Liver (tissue), 10 donors: ENCODE measurements at places on chromosomes 7 and 10. TPM values are rescaled to one million over a fixed set of nuclear protein-coding genes. Genes with fewer than 3 reads are reported as not detected.

DNA sequence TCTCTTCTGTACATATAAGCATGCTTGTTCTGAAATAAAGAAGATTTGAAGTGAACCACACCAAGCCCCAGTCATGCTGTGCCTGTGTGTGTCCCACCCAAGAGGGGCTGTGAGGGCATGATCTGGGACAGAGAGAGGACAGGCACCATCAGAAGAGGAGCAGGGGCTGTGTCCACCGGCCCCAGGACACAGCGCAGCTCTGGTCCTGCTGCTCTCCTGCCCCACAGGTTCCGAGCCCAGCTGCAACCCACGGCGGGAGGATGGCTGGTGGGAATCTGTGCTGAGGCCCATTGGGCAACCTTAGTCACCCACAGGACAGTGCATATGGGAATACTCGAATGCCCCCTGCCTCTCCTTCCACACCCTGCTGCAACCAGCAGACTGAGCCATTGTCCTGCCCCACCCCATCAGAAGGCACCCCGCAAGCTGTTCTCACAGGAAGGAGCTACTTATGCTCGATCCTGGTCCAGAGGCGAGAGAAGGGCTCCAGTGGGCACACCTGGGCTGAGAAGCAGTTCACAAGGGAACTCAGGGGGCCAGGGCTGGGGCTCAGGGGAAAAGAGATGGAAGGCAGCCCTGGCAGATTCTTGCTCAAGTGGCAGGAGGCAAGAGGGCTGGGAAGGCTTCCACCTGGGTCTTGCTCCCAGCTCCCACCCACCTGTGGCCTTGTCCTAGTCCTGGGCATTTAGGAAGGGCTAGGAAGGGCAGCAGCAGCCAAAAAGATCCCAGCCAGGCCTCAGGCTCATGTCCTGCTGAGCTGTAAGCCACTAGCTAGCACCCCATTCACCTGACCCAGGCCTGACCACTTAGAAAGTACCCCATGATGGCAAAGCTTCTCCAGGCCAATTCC, 31.9 kb downstream of the LDB3 start:
- H3K27me3 ChIP-seq, result no peaks in the 10 kb centered on the region
- no peak overlapping the region for H3K27ac ChIP-seq
- no peaks in the 10 kb centered on the region for H3K4me1 ChIP-seq
- no peak overlapping the region for H3K4me3 ChIP-seq

The UTF1 gene
- not detected for total RNA-seq

DNA sequence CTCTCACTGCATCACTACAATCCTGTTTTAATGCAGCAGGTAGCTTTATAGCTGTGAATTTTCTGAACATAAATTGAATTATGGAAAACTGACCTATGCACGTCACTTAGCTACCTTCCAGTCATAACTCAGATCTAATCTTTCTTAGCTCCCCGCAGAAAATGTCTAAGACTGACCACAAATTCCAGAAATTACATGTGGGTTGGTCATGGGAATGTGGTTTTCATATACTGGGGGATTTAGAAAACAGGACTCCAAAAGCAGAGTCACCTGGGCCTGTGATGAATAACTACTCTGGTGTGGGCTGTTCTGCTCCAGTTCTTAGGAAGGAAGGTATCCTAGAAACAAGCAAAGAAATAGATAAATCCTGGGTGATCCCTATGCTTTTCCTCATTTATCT, 178.4 kb upstream of the LRRTM3 start:
- no peak for DNase-seq
- no peak overlapping the region for H3K4me3 ChIP-seq
- H3K4me1 ChIP-seq, result no peaks in the 10 kb centered on the region
- H3K27ac ChIP-seq, result no peak overlapping the region
- no peaks in the 10 kb centered on the region for H3K27me3 ChIP-seq

The GALNT17 gene
- 0.42 TPM for total RNA-seq

The HHEX gene
- total RNA-seq, result 16.2 TPM

The CTBP2 gene
- 6.9 TPM for total RNA-seq

- H3K27me3 ChIP-seq, result no peaks in the 10 kb centered on the region
- H3K36me3 ChIP-seq, result no peaks in the 10 kb centered on the region
- DNase-seq, result no peak
- H3K27ac ChIP-seq, result no peak overlapping the region
- H3K4me3 ChIP-seq, result no peak overlapping the region
Measured at GRCh38 chr10:26844396-26844975, 16.3 kb downstream of the ABI1 start.

DNA sequence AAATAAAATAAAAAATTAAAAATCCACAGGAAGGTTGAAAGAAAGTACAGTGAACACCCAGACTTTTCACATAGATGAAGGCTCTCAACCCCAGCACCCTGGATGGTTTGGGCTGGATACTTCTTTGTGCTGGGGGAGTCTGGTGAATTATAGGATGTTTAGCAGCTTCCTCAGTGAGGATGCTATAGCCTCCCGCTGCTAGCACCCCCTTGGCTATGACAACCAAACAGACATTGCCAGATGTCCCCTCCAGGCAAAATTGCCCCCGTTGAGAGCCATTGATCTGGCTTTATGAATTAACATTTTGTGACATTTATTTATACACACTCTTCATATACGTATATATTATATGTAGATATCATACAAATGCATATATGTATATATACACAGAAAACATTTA, 21.6 kb downstream of the SMKR1 start:
- no peaks in the 10 kb centered on the region for H3K27me3 ChIP-seq
- H3K4me3 ChIP-seq, result no peak overlapping the region
- H3K36me3 ChIP-seq, result no peaks in the 10 kb centered on the region

DNA sequence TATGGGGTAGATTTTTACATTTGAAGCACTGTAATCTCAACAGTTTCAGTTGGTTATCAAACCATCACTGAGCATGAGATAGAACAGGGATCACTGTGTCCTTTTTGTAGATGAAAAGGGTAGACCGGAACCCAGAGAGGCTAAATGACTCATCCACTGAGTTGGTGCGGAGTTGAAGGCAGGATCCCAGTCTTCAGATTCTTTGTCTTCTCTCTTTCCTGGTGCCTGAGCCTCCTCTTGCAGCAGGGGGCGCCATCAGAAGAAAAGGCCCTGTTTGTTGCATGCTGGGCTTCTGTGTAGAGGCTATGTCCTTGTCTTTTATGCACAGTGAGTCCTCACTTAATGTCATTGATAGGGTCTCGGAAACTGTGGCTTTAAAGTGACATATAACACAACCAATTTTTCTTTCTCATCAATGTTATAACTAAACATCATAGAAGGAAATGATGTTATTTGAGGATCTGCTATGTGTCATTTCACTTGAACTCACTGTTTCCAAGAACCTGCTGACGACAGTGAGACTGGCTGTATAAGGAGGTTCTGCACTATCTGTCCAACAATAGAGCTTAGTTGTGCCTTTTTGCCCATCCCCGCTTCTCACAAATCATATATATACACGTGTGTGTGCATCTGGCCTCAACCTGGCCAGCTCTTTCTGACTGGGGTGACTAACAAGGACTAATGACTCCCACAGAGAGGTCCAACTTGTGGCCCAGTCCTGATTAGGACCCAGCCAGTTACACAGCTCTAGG, 14.3 kb downstream of the ZNF282 start:
- no peak overlapping the region for H3K4me3 ChIP-seq
- no peaks in the 10 kb centered on the region for H3K4me1 ChIP-seq
- H3K27ac ChIP-seq, result no peak overlapping the region
- H3K27me3 ChIP-seq, result no peaks in the 10 kb centered on the region
- peak; percentile 46 for DNase-seq

GRCh38 chr10:85527616-85528317, 838.8 kb downstream of the GRID1 start:
- no peak overlapping the region for H3K4me3 ChIP-seq
- no peaks in the 10 kb centered on the region for H3K27me3 ChIP-seq
- no peak overlapping the region for H3K27ac ChIP-seq
- no peak for DNase-seq
- H3K36me3 ChIP-seq, result no peaks in the 10 kb centered on the region

GRCh38 chr7:116355424-116355765, 144.1 kb upstream of the CAV2 start:
- no peaks in the 10 kb centered on the region for H3K27me3 ChIP-seq
- H3K4me3 ChIP-seq, result no peak overlapping the region
- H3K4me1 ChIP-seq, result peaks cover 30% of the 10 kb centered on the region
- no peaks in the 10 kb centered on the region for H3K36me3 ChIP-seq
- H3K27ac ChIP-seq, result peak overlapping the region; percentile 73
- DNase-seq, result no peak

DNA sequence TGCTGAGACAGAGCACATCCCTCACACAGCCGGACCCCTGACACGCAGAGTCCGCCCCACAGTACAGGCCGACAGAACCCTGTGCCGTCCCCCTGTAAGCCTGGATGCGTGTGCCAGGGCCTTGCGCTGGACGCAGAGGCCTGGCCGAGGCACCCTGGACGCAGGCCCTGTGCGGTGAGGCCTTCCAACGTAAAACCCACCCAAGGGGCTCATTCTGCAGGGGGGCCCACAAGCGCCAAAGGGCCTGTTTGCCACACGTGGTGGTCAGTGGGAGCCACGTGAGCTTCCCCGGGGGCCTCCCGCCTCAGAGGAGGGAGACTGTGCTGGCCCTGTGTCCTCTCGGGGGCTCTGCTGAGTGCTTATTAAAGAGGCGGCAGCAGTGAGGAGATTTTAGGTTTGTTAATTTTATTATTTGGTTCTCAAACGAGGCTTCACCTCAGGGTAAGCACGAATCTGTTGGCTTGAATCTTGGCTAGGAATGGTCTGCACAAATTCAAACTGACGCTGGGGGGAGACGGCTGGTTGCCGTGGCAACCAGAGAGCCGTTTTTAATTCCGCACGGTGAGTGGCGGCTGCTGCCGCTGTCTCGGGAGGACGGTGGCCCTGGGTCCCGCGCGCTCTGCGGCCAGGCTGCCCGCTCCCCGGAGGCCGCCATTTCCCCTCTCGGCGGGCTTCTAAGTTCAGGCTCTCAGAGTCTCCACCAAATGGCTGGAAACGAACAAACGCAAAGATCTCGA, 4.9 kb upstream of the ADGRA1 start:
- no peaks in the 10 kb centered on the region for H3K36me3 ChIP-seq
- no peak for DNase-seq
- H3K4me1 ChIP-seq, result no peaks in the 10 kb centered on the region
- H3K27me3 ChIP-seq, result peaks cover 11% of the 10 kb centered on the region
- no peak overlapping the region for H3K27ac ChIP-seq

DNA sequence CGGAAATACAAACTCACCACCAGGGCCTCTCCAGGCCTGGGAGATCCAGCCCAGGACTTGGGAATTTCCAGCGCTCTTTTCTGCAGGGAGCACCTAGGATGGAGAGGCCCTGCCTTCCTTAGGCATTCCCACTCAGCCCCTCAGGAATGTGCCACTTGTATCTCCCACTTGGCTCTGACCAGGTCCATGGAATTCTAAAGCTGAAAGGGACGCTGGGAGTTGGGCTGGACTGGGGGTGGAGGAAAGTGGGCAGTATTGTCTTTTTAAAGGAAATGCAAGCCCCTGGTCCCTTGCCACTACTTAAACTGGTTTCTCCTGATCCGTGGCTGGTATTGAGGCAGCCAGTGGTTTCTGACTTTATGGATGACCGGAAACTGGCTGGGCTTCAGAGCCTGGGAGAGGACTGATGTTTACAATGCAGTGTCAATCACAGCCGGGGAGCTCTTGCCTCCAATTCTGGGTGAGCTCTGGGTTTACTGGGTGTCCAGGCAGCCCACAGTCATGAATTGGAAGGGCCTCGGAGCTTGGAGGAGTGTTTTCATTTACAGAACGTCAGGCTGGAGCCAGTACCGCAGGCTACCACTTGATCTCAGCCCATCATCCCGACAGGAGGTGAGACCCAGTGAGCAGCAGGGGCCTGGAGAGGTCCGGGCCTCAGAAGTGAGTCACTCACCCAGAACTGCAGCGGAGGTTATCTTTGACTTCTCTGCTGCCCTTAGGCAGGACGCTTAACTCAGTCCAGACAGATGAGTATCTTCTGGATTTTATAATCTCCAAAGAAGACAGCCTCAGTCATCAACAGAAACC, 27.3 kb downstream of the AGAP3 start:
- peaks cover 6% of the 10 kb centered on the region for H3K4me1 ChIP-seq
- peaks cover 1% of the 10 kb centered on the region for H3K36me3 ChIP-seq
- H3K27me3 ChIP-seq, result no peaks in the 10 kb centered on the region

- no peaks in the 10 kb centered on the region for H3K27me3 ChIP-seq
- DNase-seq, result no peak
- no peaks in the 10 kb centered on the region for H3K4me1 ChIP-seq
Measured at GRCh38 chr10:57979956-57980355, 287.7 kb downstream of the IPMK start.

- no peaks in the 10 kb centered on the region for H3K4me1 ChIP-seq
- no peak overlapping the region for H3K4me3 ChIP-seq
- DNase-seq, result no peak
- no peaks in the 10 kb centered on the region for H3K36me3 ChIP-seq
- no peaks in the 10 kb centered on the region for H3K27me3 ChIP-seq
- H3K27ac ChIP-seq, result no peak overlapping the region
Measured at GRCh38 chr10:49361178-49361554, 34.7 kb downstream of the DRGX start.

- no peak overlapping the region for H3K27ac ChIP-seq
- H3K36me3 ChIP-seq, result no peaks in the 10 kb centered on the region
- H3K4me1 ChIP-seq, result no peaks in the 10 kb centered on the region
- H3K27me3 ChIP-seq, result no peaks in the 10 kb centered on the region
- no peak overlapping the region for H3K4me3 ChIP-seq
Measured at GRCh38 chr7:29315122-29315891, 120.7 kb downstream of the CHN2 start.

DNA sequence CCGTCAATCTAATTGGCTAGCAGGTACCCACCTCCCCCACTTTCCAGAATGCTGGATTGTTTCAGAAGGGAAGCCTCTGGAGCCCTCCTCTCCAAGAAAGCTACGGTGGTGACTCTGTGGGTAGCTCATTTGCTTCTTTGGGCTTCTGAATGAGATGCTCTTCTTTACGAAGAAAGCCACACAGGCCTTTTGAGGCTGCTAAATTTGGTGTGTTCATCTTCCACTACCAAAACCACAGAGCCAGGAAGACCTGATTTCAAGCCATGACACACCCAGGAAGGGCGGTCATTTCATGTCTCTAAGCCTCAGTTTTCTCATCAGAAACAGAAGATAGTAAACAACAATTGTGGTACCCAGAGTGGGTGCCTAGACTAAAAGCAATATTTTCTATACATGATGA, 901.2 kb downstream of the KCNMA1 start:
- no peaks in the 10 kb centered on the region for H3K4me1 ChIP-seq
- no peak overlapping the region for H3K4me3 ChIP-seq
- no peak for DNase-seq
- H3K27ac ChIP-seq, result no peak overlapping the region

The FAM237B gene
- not detected for total RNA-seq

DNA sequence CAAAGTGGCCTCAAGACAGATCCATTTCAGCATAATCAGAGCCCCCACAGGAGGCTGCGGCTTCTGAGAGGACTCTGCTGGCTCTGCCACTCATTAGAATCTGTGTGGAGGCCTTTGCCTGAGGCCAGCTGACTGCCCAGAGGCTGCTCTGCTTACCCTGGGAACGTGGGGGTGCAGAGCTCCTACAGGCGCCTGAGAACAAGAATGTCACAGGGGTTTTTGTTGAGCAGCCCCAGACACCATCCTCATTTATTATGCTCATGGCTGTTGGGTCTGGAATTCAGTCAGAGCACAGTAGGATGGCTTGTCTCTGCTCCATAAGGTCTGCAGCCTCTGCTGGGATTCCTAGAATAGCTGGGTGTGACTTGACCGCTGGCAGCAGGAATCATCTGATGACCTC, 101.8 kb upstream of the GDF10 start:
- no peaks in the 10 kb centered on the region for H3K4me1 ChIP-seq
- no peaks in the 10 kb centered on the region for H3K27me3 ChIP-seq
- H3K27ac ChIP-seq, result no peak overlapping the region
- no peak overlapping the region for H3K4me3 ChIP-seq
- DNase-seq, result peak; percentile 10

- DNase-seq, result no peak
- no peaks in the 10 kb centered on the region for H3K4me1 ChIP-seq
- H3K4me3 ChIP-seq, result no peak overlapping the region
- no peak overlapping the region for H3K27ac ChIP-seq
- H3K36me3 ChIP-seq, result no peaks in the 10 kb centered on the region
Measured at GRCh38 chr10:68628576-68629127, 68.5 kb downstream of the TET1 start.
